ENCODE measurements at places on chromosomes 7 and 10.

DNA sequence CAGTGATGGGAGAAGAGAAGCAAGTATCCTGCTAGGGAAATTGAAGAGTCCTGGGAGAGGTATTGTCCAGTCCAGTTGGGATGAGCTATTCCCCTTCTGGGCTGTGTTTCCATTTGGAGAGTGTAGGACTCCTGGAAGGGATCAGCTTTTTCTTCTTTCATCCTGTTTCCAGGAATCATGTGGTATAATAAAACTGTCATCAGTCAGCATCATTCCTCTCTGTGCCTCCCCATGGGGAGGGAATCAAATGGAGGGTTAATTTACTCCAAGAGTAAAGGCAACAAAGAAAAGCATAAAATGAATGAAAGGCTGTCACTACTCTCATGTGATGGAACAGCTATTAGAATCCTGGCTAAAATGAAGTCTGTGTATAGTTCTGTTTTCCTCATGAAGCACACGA, 429.9 kb downstream of the SORCS3 start:
- DNase-seq, result no peak

DNA sequence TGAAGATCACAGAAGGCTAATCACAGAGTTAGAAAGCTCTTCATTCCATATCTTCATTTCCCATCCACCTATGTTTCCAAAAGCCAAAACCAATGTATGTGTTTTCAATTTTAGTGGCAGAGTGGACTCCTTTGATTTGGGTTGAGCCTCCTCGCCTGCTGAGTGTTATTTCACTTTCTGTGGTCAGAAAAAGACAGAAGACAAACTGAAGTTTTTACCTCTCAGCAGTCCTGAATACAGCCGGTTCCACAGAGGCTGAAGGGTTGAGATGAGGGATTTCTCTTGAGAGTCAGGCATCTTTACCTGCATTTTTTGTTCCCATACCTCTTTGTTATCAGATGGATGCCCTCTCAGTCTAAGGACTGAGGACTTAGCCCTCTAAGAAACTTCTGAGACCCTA, 659.6 kb downstream of the CCSER2 start:
- no peak for DNase-seq

- no peak for DNase-seq
These were observed 22.5 kb downstream of the ARL4A start for GRCh38 chr7:12709726-12710502.

- no peak for DNase-seq
These were observed 6.5 kb upstream of the MET start for GRCh38 chr7:116665332-116665996.

GRCh38 chr10:102139281-102140110, 6.7 kb downstream of the PPRC1 start:
- no peak for DNase-seq

GRCh38 chr7:111873963-111874690, 311.8 kb upstream of the IMMP2L start:
- DNase-seq, result no peak

DNA sequence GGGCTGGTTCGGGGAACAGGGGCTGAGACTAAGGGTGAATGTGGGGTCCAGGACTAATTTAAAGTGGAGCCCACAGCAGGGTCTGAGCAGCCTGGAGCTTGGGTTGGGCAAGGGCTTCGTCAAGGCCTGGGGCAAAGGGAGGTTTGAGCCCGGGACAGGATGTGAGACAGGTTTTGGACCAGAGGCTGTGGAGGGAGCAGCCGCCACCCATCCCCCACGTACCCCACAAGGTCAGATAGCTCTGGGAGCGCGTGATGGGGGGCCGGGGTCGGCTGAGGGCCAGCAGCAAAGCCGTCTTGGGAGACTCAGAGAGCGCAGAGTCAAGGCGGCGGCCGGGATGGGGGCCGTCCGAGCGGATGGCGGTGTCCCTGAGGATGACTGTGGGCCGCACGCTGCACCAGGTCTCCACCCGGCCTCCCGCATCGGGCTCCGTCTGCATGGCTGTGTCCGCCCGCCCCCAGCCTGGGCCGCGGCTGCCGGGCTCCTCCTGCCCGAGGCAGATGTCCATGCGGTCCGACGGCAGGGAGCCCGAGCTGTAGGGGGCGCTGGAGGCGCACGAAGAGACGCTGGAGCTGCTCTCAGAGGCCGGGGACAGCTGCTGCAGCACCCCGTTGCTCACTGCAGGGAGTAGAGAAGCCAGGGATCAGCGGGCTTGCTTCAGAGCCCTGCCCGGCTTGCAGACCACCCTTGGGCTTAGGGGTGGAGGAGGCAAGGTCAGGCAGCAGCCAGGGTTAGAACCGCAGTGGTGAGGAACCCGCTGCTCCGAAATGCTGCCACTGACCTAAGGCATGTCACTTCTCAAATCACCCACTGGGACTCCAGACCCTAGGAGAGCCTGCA, 12.1 kb downstream of the PDZD7 start:
- DNase-seq, result peak; percentile 68

DNA sequence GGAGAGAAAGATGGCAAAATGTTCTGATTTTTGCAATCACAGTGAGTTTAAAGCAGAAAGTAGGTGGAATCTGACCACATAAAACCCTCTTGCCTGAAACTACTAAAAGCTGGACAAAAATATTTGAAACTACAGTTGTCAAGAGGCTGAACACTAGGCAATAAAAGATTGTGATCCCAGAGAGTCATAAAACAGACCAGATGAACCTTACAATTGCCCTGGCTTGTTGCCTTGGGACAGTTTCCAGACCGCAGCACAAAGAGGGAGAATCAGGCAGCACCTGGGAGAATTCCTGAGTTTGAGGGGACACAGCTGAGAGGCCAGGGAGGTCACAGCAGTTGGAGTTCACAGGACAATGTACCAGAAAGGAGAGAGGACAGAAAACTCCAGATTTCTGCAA, 107.3 kb upstream of the NANOS1 start:
- no peak for DNase-seq

- DNase-seq, result no peak
These were observed 1.1 kb upstream of the VOPP1 start for GRCh38 chr7:55573234-55573900.
